Neural progenitor cell (in vitro differentiated cells): ENCODE measurements at places on chromosomes 7 and 10.
A peak's percentile ranks its signal among the peaks of the same experiment; 100 is the strongest.

GRCh38 chr10:24118246-24118645, 90.7 kb upstream of the KIAA1217 start:
- DNase-seq: peak; percentile 17

DNA sequence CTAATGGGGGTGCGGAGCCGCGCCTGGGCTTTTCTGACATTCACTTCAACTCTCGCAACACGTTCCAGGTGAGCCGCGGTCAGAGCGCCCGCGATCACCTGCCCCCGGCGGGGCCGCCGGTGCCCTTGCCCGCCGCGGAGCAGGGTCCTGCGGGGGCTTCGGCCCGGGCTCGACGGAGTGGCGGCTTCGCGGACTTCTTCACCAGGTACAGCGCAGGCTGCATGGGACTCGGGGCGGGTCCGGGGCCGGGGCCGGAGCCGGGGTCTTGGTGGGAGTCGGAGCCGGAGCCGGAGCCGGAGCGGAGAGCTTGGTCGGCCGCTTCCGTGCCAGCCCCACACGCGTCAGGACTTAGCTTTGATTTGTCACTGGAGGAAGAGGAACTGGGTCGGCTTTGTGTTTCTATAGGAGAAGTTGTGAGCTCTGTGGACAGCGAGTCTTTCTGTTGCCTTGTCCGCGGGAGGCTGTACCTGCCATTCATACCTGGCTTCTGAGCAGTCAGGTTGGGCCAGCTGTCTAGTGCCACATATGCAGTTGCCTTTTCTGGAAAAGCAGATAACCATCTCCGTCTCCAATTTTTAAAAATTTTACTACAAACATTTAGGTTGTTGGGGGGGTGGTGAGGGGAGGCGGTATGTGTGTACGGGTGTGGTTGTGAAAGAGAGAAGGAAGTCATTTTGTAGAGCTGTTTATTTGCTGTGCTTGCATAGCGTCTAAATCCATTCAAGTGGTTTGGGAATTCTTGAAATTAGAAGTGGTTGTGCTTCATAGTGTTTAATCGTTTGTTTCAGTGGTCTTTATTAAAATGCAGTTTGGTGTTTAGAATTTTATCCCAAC, 1.3 kb downstream of the TBC1D12 start:
- DNase-seq: peak; percentile 39

DNA sequence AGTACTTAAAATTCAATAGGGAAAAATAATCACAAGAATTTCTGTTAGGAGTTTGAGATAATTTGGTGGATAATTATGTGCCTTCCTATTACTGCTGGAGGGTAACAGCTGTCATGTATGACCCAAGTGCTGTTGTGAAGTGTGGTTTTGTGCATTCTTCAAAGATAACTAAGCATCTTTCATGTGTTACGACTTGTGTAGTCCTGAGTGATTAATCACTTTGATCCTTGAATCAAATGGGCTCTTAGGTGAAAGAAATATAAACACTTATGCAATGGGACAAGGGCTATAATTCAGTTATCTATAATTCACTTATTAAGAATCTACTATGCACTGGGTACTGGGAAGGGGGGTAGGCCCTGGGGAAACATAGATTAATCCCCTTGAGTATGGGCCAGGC, 89.0 kb downstream of the CH25H start:
- DNase-seq: no peak

DNA sequence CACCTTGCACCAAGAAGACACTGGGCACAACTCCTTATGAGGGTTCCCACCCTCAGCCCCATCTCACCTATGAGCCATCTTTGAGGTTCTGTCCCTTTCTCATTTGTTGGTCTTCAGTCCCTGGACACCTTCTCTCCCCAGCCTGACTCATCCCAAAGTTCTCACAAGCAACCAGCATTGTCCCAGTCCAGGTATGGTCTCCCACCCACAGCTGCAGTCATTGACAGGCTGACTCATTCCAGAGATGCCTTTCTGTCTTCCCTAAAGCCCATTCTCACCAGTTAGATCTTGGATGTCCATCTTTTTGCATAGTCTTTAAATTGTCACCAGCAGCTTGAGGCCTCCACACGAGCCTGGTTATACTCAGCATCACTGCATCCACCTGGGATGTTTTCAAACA, 26.7 kb upstream of the BMPR1A start:
- no peak for DNase-seq

GRCh38 chr10:1316121-1316808, 260.1 kb downstream of the WDR37 start:
- DNase-seq: no peak
